ENCODE measurements at places on chromosomes 6 and 20. TPM values are rescaled to one million over a fixed set of nuclear protein-coding genes. Genes with fewer than 3 reads are reported as not detected.

DNA sequence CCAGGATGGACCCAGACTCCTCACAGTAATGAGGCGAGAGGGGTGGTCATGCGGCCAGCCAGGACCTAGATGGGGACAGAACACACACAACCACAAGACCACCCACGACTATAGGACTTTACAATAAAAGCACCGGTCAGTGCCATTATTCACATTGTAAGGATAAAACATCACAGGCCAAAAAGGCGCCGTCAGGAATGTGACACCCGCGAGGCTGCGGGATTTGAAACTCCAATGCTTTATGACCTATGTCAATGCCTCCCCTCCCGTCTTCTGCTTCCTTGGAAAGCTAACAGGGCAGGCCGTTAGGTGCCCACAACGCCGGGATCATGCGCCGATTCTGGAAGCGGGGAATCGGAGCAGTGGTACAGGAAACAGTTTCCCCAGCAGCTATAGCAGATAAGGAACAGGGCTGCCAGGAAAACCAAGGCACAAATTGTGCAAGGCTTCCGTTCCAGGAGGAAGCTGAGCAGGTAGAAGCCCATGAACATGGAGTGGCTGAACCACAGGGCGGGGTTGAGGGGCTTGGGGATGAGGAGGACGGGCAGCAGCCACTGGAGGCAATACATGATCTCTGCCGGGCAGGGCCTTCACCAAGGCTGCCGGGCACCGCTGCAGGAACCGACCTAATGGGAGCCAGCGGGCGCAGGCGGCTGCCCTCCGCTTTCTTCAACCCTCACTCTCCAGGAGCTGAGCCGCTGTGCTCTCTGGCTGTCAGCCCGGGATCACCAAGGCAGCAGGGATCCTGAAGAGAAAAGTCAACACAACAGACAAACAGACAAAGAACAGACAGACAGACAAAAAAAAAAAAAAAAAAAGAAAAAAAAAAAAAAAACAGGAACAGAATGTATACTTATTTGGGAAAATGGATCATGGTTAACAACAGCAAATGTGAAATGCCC lies 2.2 kb upstream of the NNAT start:
- H3K27me3 ChIP-seq = no peaks in the 10 kb centered on the region
- peaks cover 70% of the 10 kb centered on the region for H3K4me1 ChIP-seq
- DNase-seq = no peak
- peak overlapping the region; percentile 73 for H3K27ac ChIP-seq

ADAM33 gene
- 7.0 TPM for total RNA-seq

DNA sequence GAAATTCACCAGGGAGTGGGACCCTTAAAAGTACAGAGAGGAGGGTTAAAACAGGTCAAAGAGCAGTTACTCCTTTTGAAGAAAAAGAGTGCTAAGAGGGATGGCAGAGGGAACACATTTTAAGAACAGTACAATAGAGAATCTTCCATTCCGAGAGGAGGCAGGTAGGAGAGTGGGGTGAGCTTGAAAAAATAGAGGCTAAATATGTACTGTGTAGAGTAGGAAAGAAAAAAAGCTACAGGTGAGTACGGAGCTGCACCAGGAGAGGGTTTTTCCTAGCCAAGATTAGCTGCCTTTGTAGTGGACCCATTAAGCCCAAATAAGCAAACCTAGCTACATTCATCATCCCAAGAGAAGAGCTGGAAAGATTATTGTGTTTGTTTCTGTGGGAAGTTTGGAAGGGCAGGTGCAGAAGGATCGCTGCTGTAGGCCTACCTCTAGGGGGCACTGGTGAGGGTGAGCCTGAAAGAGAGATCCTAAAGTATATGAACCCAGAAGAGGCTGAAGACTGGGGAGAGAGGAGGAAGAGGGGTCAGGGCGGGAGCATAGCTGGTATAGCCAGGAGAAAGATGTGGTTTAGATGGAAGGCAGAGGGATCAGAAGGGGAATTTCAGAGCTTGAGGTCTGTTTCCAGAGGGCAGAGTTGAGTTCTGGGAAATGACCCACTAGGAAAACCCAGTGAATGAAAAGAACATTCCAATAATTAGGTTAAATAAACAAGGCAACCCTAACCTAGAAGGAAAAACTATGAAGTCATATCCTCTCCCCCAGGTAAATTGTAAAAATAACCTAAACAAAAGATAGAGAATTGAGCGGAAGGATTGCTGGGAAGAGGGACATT lies 50.2 kb upstream of the HINT3 start:
- DNase-seq = peak; percentile 80
- no peaks in the 10 kb centered on the region for H3K36me3 ChIP-seq
- no peak overlapping the region for H3K4me3 ChIP-seq

- H3K27me3 ChIP-seq = no peaks in the 10 kb centered on the region
- H3K4me1 ChIP-seq = no peaks in the 10 kb centered on the region
- H3K27ac ChIP-seq = no peak overlapping the region
These were observed 297.1 kb downstream of the DHX35 start for GRCh38 chr20:39259010-39259803.

GRCh38 chr6:116411284-116411623 lies 40.5 kb downstream of the DSE start:
- peaks cover 54% of the 10 kb centered on the region for H3K4me1 ChIP-seq
- peak overlapping the region; percentile 70 for H3K27ac ChIP-seq
- no peak for DNase-seq
- H3K27me3 ChIP-seq = no peaks in the 10 kb centered on the region
- H3K4me3 ChIP-seq = no peak overlapping the region

PNLDC1 gene
- 0.39 TPM for total RNA-seq

GRCh38 chr6:170173335-170173881 lies 117.5 kb downstream of the DLL1 start:
- H3K36me3 ChIP-seq = peaks cover 7% of the 10 kb centered on the region
- H3K4me3 ChIP-seq = no peak overlapping the region
- DNase-seq = no peak
- peaks cover 2% of the 10 kb centered on the region for H3K27me3 ChIP-seq
- H3K4me1 ChIP-seq = 0 out of 2 replicates have a peak, but pooled peaks cover 2% of the 10 kb centered on the region

TFAP2A gene
- 0.30 TPM for total RNA-seq

GRCh38 chr20:60306105-60306504 lies 347.9 kb downstream of the CDH26 start:
- peaks cover 38% of the 10 kb centered on the region for H3K27me3 ChIP-seq
- H3K4me1 ChIP-seq = no peaks in the 10 kb centered on the region
- no peak overlapping the region for H3K4me3 ChIP-seq
- 0 out of 2 replicates have a peak, but pooled peaks cover 2% of the 10 kb centered on the region for H3K36me3 ChIP-seq
- no peak overlapping the region for H3K27ac ChIP-seq

KIF13A gene
- 27.8 TPM for total RNA-seq

DNA sequence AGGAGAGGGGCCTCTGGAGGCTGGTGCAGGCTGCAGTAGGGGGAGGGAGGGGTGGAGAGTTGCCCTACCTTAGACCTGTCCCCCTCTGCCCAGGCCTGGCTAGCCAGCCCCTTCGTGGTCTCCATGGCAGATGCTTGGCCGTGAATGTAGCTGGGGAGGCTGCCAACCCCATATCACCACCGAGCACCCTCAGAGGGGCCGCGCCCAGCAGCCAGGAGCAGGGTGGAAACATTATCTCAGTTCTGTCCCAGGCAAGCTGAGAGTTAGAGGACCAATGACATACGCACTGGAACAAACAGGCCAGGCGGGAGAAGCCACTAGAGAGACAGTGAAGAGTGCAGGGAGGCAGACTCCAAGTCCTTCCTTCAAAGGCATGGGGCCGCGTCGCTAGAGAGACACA lies 66.5 kb downstream of the LRFN2 start:
- H3K36me3 ChIP-seq = no peaks in the 10 kb centered on the region
- H3K27me3 ChIP-seq = no peaks in the 10 kb centered on the region
- no peak overlapping the region for H3K4me3 ChIP-seq
- H3K4me1 ChIP-seq = peaks cover 45% of the 10 kb centered on the region
- no peak overlapping the region for H3K27ac ChIP-seq

RPS6KA2 gene
- 19.2 TPM for total RNA-seq

- no peak overlapping the region for H3K4me3 ChIP-seq
- peak overlapping the region; percentile 61 for H3K27ac ChIP-seq
- H3K27me3 ChIP-seq = no peaks in the 10 kb centered on the region
- H3K36me3 ChIP-seq = peaks cover 3% of the 10 kb centered on the region
These were observed 79.8 kb upstream of the OPRM1 start for GRCh38 chr6:153959276-153959675.

DNA sequence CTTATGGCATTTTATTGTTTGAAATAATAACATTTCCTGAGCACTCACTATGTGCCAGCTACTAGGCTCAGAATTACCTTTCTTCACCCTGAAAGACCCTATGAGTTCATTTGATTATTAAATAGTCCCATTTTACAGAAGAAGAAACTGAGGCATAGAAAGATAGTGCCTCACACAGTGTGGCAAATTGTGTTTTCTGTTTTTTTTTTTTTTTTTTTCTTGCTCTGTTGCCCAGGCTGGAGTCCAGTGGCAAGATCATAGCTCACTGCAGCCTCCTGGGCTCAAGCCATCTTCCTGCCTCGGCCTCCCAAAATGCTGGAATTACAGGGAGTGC lies 59.7 kb upstream of the PTPN1 start:
- no peaks in the 10 kb centered on the region for H3K36me3 ChIP-seq
- no peaks in the 10 kb centered on the region for H3K27me3 ChIP-seq
- H3K4me3 ChIP-seq = no peak overlapping the region
- DNase-seq = no peak

DNA sequence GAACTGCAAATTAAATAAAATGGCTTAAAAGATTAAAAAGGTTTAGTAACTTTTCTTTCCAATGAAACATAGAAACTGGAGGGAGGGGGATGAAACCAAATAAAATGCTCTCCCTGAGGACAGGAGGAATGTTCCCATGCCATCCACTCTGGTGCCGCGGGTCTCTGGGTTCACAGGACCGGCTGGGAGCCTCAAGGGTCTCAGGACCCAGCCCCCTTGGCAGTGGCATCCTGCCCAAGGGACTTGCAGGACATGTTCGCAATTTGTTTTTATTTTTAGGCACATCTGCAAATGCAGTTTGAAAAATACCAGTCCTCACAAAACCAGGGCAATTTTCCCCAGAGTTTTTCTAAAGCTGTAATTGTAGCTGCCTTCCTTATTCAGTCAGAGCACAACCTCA lies 7.5 kb downstream of the BEND3 start:
- H3K36me3 ChIP-seq = peaks cover 10% of the 10 kb centered on the region
- peak overlapping the region; percentile 79 for H3K27ac ChIP-seq
- no peak for DNase-seq

GRCh38 chr6:19549109-19549508 lies 288.1 kb upstream of the ID4 start:
- H3K27ac ChIP-seq = no peak overlapping the region
- no peaks in the 10 kb centered on the region for H3K4me1 ChIP-seq
- H3K4me3 ChIP-seq = no peak overlapping the region
- no peaks in the 10 kb centered on the region for H3K36me3 ChIP-seq
- no peaks in the 10 kb centered on the region for H3K27me3 ChIP-seq

SLC17A4 gene
- 0.07 TPM for total RNA-seq
